ENCODE measurements at places on chromosomes 11 and 22.
A peak's percentile ranks its signal among the peaks of the same experiment; 100 is the strongest.

- no peak for DNase-seq
Measured at GRCh38 chr11:134666273-134667174, 254.5 kb upstream of the B3GAT1 start.

GRCh38 chr22:22820626-22821025, 67.0 kb upstream of the IGLL5 start:
- no peak for DNase-seq

GRCh38 chr22:41501209-41501608, 32.3 kb downstream of the ACO2 start:
- DNase-seq = no peak

GRCh38 chr22:19492504-19493174, 12.9 kb downstream of the CDC45 start:
- no peak for DNase-seq

GRCh38 chr11:57543593-57543992, 6.2 kb downstream of the SMTNL1 start:
- DNase-seq = no peak

- no peak for DNase-seq
Measured at GRCh38 chr22:29263791-29264276, 3.9 kb downstream of the RHBDD3 start.

GRCh38 chr11:119372260-119373058, 9.0 kb downstream of the USP2 start:
- DNase-seq = no peak

GRCh38 chr11:70360211-70360610, 38.1 kb upstream of the CTTN start:
- no peak for DNase-seq

DNA sequence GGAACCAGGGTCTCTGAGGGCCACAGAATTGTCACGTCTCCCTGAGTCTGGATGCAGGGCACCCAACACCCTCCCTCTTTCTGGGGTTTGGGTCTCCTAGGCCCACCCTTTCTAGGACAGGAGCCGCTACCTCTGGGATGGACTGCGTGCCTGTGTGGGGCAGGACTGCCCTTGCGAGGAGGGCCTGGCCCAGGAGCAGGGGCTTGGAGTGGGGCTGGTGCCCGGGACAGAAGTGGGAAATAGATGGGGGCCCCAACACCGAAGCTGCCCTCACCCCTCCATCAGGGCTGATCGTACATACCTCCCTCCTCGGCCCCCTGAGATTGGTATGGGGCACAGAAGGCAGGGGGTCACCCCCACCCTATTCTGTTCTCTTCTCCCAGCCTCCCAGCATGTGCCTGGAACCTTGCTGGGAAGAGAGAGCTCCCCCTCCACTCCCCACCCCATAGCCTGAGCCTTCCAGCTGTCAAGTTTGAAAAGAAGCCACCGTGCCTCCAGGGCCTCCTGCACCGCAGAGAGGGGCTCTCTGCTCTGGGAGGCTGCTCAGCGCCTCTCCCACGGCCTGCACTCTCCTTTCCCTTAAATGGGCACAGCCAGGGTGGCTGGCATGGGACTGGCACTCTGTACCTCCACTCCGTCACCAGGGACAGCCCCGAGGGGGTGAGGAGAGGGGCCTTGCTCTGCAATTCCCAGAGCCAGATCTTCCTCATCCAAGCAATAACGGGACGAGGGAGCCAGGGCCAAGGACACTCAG, 1.8 kb downstream of the LRRC10B start:
- no peak for DNase-seq

DNA sequence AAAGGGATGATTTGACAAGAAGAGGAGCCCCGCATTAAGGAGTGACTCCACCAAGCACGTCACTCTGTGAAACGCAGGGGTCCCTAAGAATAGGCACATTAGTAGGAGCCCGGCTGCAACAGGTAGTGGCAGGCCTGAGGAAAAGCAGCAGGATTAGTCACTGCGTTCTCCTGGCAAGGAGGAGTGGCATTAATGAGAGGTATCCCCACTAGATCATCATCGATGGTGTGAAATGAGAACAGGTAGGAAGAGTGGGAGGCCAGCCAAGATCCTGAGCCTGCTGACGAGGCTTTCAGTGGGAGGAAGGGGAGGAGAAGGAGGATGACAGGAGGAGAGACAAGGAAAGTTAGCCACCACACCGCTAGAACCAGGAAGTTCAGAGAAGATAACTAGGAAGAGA, 38.6 kb downstream of the NRXN2 start:
- no peak for DNase-seq

GRCh38 chr11:117684111-117684510, 112.9 kb downstream of the DSCAML1 start:
- DNase-seq = no peak

- peak; percentile 81 for DNase-seq
Measured at GRCh38 chr11:129639300-129639699, 176.3 kb upstream of the TMEM45B start.

DNA sequence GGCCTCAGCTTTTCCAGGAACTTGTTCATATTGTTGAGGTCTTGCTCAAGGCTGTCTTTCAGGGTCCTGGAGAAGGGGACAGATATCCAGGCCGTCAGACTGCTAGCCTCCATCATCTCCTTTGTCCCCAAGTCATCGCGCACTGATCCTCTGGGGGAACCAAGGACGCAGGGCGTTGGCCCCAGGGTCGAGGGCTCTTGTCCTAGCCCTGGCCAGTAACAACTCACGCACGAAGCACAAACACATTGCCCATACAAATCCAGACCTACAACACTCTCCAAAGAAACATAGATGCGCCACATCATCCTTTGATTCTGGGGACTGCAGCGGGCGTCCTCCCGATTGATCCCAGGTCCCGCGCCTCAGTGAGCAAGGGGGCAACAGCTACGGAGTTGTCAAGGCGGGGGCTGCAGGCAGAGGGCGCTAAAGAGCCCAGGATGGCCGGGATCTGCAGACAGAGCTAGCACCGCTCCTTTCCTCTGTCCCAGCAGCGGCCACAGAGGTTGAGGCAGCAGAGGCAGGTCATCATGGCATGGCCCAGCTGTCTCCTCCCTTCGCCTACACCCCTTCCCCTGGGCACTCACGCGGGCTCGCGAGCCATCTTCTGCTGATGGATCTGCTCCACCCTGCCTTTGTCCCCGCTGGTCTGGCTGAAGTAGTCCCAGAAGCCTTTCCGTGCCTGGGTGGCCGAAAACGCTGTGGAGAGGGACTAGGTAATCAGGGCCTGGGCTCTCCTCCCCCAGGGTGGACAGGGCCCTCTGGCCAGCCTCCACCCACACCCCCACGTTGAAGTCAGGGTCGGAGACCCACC, 472 bp downstream of the APOA5 start:
- DNase-seq = no peak

DNA sequence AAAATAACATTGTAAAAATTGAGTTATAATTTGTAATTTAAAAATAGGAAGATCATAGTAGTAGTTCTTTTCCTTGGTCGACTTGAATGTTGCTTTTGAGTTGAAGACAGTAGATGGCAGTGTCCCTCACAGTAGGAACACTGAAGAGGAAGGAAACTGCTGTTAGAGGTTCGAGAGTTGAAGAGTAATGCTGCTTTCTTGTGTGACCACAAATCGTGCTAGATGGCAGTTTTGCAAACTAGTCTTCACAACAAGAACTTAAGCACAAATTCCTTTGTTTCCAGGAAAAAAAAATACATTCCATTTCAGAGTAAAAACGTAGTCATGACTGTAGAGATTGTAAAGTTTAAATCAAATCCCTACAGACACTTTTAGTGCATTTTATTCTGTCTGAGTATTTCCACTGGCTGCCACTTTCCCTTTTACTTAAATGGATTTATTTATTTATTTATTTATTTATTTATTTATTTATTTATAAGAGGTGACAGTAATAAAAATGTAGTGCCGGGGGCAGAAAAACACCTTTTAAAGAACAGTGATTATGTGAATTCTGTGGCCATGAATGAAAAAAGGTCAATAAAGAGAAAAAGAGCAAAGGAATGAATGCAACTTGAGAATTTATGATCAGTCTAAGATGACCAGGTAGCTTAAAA, 54.6 kb downstream of the SPECC1L start:
- no peak for DNase-seq

- no peak for DNase-seq
Measured at GRCh38 chr22:48218889-48219420, 1456.5 kb downstream of the TBC1D22A start.

DNA sequence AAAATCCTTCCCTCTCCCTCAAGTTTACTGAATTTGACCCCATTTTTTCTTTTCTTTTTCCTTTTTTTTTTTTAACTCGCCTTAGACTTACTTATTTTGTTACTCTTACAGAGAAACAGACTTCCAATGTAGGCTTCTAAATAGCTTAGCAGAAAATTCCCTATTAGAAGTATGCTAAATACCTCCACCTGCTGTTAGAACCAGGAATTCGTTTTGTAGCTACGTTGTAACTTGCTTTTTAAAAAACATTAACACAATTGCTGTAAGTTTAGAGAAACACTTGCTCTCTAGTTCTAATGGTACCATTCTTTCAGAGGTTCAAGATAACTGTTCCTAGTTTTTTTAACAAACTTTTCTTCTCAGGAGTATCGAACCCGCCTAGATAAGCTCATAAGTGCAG, 324.2 kb downstream of the DCDC1 start:
- DNase-seq = no peak

DNA sequence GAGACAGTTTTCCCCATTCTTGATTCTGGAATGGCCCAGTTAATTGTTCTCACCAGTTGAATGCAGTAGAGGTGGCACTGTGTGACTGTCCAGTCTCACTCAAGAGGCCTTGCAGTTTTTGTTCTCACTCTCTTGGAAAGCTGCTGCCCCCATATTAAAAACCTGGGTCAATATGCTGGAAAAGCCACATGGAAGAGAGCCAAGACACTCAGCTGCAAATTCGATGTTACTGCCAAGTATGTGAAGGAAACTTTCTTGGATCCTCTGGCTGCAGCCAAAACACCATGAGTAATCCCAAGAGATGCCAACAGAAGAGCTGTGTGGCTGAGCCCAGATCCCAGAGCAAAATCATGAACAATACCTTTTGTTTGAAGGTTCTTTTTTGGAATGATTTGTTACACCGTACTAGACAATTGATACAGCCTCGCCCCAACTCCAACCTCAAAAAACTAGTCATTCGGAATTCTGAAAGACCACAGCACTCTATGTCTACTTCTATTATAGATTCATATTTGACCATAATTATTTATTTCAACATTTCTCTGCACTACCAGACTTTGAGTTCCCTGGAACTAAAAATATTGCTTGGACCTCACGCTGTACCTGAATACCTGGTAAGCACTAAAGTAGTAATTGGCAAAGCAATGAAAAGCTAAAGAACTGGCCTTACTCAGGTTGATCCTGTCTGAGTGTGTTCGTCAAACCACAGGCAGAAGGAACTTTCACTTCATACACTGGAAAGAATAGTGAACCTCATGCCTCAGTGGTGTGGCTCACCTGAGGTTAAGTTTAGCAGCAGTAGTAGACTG, 378.8 kb downstream of the ETS1 start:
- peak; percentile 87 for DNase-seq

DNA sequence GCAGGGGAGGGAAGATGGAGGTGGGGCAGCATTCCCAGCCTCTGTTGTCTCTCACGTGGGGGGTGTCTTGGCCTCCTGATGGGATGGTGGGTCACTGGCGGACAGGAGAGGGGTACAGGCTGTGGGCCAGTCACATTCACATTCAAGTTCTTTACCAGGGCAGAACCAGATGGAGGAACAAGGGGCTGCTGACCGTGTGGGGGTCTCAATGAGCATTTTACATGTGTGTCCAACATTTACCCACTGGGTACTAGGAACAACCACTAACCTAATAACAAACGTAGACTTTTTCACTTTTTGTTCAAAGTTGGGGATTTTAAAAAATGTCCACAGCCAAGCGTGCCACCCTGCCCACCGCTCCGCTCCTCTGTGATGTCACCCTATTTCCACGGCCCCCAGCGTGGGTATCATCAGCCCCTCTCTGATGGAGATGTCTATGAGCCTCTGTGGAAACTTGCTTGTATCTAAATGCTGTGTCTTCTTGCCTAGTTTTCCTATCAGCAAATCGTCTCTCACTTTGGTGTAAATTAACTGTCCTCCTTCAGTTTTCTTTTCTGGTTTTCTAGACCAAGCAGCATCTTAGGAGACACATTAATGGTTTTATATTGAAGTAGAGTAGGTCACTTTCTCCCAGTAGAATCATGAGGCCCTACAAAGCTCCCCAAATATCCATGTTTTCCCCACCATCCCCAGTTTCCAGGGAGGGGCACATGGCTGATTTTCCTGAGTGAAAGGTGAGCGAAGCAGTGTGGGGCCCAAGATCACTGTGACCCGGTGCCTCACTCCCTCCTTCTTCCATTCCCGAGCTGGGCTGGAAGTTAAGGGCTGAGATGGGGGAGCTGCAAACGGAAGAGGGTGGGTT, 936.7 kb downstream of the BRD1 start:
- DNase-seq = no peak
